ENCODE measurements at places on chromosomes 3 and 15.

- peak; percentile 55 for DNase-seq
Observed at GRCh38 chr3:65672871-65673815, 365.6 kb downstream of the MAGI1 start.

- no peak for DNase-seq
Observed at GRCh38 chr3:45911511-45912226, 25.3 kb downstream of the CCR9 start.

DNA sequence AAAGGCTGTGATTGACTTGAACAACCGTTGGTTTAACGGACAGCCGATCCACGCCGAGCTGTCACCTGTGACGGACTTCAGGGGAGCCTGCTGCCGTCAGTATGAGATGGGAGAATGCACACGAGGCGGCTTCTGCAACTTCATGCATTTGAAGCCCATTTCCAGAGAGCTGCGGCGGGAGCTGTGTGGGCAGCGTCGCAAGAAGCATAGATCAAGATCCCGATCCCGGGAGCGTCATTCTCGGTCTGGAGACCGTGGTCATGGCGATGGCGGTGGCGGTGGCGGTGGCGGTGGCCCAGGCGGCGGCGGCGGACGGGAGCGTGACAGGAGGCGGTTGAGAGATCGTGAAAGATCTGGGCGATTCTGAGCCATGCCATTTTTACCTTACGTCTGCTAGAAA lies 7.8 kb upstream of the NANOGP8 start:
- no peak for DNase-seq

GRCh38 chr3:63386568-63386967 lies 108.5 kb downstream of the SYNPR start:
- peak; percentile 26 for DNase-seq

DNA sequence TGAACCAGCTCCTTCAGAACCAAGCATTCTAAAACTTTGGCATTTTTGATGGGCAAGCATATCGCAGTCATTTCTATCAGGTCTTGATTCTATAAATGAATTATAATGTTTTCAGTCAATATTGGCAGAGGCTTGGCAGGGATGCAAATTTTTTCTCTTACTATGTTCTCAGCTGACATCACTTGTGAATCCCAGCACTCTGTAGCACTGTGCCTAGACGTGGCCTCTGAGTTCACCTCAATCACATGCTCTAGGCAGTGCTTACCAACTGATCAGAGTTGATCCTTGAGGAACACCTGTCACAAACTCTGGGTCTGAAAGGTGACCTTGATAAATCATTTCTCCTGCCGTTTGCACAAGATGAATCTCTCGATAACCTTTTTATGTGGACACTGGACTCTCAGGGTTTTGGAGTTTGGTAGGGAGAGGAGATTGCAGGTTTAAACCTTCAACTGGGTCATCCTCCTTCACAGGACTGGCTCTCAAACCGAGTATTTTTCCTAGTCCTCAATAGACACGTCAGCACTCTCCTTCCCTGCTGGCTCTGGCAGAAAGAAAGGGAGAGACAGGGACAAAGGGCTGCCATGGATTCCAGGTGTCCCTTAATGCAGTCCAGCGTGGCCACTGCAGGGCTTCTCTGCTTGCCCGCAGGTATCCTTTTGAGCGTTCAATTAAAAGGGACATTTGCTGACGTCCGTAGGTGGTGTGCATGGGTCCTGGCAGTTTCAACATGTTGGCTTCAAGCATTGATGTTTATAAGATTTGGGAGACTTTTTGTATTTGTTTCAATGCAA lies 222.3 kb upstream of the CMC1 start:
- no peak for DNase-seq

DNA sequence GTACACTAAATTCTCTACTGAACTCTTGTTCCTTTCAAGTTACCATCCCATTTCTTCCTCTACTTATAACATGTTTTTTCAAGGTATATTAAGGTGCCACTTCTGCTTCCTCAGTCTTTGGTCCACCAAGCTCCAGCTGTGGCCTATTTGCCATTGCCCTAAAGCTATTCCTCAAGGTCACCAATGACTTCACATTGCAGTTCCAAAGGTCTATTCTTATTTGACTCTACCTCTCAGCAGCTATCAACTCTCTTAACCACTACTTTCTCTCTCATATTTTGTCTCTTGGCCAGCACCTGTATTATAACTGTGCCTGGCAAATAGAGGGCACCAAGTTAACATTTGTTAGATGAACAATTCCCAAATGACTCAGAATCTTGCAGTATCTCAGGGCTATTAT lies 354.7 kb downstream of the PLCL2 start:
- DNase-seq, result no peak

- DNase-seq, result no peak
Observed at GRCh38 chr3:110750201-110750600, 321.4 kb upstream of the NECTIN3 start.

- no peak for DNase-seq
Observed at GRCh38 chr3:188452158-188452772, 298.3 kb downstream of the LPP start.

DNA sequence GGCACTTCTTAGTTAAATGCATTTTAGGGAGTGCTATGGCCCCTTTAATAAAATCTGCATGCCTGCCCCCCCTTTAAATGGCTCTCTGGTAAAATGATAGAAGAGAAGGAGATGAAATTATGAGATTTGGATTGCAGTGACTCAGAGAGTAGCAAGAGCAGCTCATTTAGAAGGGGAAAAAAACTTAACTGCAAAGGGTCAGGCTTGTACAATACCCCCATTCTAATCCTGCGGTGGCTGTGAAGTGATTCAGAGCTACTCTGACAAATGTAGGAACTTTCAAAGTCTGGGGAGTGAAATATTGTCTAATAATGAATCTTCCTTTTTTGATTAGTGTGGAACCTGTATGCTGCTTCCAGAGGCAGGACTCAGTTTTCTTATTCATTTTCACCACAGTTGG lies 44.1 kb upstream of the TBC1D23 start:
- DNase-seq, result no peak
